ENCODE measurements at places on chromosomes 12 and 14. TPM values are rescaled to one million over a fixed set of nuclear protein-coding genes. Genes with fewer than 3 reads are reported as not detected.

DNA sequence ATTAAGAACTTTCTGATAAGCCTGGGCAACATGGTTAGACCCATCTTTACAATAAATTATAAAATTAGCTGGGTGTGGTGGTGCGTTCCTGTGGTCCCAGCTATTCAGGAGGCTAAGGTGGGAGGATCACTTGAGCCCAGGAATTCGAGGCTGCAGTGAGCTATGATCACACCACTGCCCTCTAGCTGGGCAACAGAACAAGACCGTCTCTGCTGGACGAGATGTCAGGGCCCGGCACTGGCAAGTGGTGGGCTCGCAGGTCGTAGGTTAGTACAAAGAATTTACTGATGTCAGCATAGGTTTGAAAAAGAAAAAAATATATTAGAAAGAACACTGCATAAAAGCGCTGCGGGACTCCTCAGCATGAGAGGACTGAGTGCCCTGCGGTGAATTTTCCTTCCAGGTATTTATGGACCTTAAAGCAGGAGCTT lies 15.7 kb upstream of the VSIG10 start:
- H3K4me3 ChIP-seq: no peak overlapping the region
- peaks cover 9% of the 10 kb centered on the region for H3K4me1 ChIP-seq
- no peaks in the 10 kb centered on the region for H3K36me3 ChIP-seq
- no peaks in the 10 kb centered on the region for H3K27me3 ChIP-seq
- no peak for DNase-seq

DNA sequence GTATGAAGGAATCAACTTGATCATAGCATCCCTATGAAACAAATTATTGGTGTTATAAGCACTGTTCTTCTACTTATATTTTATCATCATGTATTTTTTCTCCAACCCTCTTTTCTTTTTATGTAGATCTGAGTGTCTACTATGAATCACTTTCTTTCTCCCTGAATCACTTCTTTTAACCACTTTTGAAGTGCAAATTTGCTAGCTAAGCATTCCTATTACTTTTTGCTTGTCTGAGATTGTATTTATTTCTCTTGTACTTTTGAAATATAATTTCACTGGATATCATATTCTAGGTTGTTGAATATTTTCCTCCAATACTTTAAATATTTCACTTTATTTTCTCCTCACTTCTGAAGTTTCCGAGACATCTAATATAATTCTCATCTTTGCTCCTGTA lies 1282.3 kb upstream of the FLRT2 start:
- H3K27me3 ChIP-seq: no peaks in the 10 kb centered on the region
- DNase-seq: no peak
- H3K36me3 ChIP-seq: no peaks in the 10 kb centered on the region
- H3K4me3 ChIP-seq: no peak overlapping the region

- H3K4me3 ChIP-seq: no peak overlapping the region
- no peaks in the 10 kb centered on the region for H3K4me1 ChIP-seq
- H3K27ac ChIP-seq: no peak overlapping the region
- no peak for DNase-seq
Measured at GRCh38 chr14:43184540-43184939, 1322.5 kb downstream of the FSCB start.

DNA sequence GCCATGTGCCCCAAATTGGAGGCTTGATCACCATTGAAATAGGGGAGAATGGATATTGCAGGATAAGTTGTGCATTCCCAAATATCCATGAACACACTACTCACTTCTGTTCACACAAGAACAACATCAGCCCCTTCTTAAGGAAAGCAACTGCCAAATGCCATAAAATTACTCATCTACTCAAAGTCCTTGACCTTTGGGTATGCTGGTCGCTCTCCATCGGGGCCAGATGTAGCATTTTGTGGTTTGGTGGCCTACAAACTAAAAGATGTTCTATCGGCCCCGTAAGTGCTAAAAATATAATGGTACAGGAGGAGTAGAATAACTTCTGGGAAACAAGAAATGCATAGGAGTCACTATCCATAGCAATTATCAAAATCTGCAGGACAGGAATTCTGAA lies 362.6 kb downstream of the AEBP2 start:
- no peaks in the 10 kb centered on the region for H3K36me3 ChIP-seq
- no peak overlapping the region for H3K27ac ChIP-seq
- H3K27me3 ChIP-seq: no peaks in the 10 kb centered on the region
- no peak for DNase-seq
- H3K4me3 ChIP-seq: no peak overlapping the region
- no peaks in the 10 kb centered on the region for H3K4me1 ChIP-seq

GRCh38 chr12:106106892-106107291 lies 31.9 kb downstream of the NUAK1 start:
- no peaks in the 10 kb centered on the region for H3K36me3 ChIP-seq
- H3K27ac ChIP-seq: peak overlapping the region; percentile 75
- no peaks in the 10 kb centered on the region for H3K27me3 ChIP-seq
- no peak overlapping the region for H3K4me3 ChIP-seq
- DNase-seq: no peak

The SLC39A2 gene
- 1.4 TPM for total RNA-seq

Measured in transverse colon (tissue), 4 donors.